ENCODE measurements at places on chromosomes 5 and 9. TPM values are rescaled to one million over a fixed set of nuclear protein-coding genes. Genes with fewer than 3 reads are reported as not detected.
A peak's percentile ranks its signal among the peaks of the same experiment; 100 is the strongest.

Gene SLC4A9
- polyA plus RNA-seq: not detected

GRCh38 chr9:126335837-126336735 lies 9.5 kb downstream of the MVB12B start:
- H3K4me1 ChIP-seq: no peaks in the 10 kb centered on the region
- no peak overlapping the region for H3K4me3 ChIP-seq
- no peak overlapping the region for H3K27ac ChIP-seq
- H3K36me3 ChIP-seq: no peaks in the 10 kb centered on the region

- H3K27ac ChIP-seq: no peak overlapping the region
- H3K36me3 ChIP-seq: no peaks in the 10 kb centered on the region
- H3K4me3 ChIP-seq: no peak overlapping the region
These were observed 205.8 kb upstream of the KIF2A start for GRCh38 chr5:62100201-62100600.

Gene LCN15
- polyA plus RNA-seq: not detected

Gene SLC6A3
- polyA plus RNA-seq: not detected

DNA sequence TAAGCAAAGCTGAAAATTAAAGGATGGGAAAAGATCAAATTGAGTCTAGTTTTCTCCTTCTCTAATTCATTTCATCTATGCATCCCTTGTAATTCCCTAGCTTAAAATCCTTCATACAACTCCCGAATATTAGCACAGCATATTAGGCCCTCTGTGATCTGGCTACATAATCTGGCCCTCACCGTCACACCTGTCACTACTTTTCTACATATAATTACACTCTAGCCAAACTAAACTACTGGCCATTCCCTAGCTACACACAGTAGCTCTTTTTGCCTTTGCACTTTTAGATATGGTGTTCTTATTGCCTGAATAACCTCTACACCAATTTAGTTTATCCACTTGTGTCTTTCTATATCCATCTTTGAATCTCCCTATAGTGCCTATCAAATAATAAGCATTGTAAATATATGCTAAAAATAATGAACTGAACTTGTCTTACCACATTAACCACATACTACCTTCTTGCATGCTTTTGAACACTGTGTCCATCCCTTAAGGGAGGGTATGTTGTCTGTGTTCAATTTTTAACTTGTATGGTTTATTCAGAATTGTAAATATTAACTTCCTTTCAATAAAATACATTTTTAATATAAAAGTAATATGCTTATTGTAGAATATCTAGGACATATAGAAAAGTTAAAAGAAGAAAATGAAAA lies 15.9 kb downstream of the RANBP6 start:
- no peak for DNase-seq
- H3K27me3 ChIP-seq: no peaks in the 10 kb centered on the region
- no peaks in the 10 kb centered on the region for H3K36me3 ChIP-seq
- no peak overlapping the region for H3K4me3 ChIP-seq
- H3K4me1 ChIP-seq: no peaks in the 10 kb centered on the region
- H3K27ac ChIP-seq: no peak overlapping the region

GRCh38 chr5:168088410-168089173 lies 202.9 kb upstream of the WWC1 start:
- H3K27ac ChIP-seq: no peak overlapping the region
- H3K4me3 ChIP-seq: no peak overlapping the region
- no peaks in the 10 kb centered on the region for H3K4me1 ChIP-seq
- no peak for DNase-seq
- no peaks in the 10 kb centered on the region for H3K36me3 ChIP-seq

DNA sequence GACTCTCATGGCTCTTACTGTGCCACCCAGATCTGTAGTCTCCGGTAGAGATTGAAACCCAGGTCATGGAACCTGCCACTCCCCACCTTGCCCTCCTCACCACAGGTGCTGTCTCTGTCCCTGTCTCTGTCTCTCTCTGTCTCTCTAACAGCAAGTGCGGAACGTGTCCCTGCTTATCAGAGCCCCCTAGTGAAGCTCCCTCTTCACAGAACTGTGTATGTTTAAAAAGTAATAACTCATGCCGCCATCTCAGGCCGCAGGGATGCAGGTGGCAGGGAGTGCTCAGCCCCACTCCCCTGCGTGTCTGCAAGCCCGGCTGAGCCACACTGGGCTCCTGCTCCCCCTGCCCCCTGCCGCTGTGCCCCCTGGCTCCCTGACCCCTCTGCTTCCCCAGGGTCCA lies 43.8 kb downstream of the UNC5A start:
- H3K4me1 ChIP-seq: no peaks in the 10 kb centered on the region
- H3K27ac ChIP-seq: no peak overlapping the region
- DNase-seq: no peak
- H3K4me3 ChIP-seq: no peak overlapping the region

Gene LRRC19
- not detected for polyA plus RNA-seq

- no peaks in the 10 kb centered on the region for H3K36me3 ChIP-seq
- peak; percentile 70 for DNase-seq
- peak overlapping the region; percentile 43 for H3K27ac ChIP-seq
- no peaks in the 10 kb centered on the region for H3K27me3 ChIP-seq
- peaks cover 9% of the 10 kb centered on the region for H3K4me1 ChIP-seq
- no peak overlapping the region for H3K4me3 ChIP-seq
These were observed 13.9 kb upstream of the FEM1C start for GRCh38 chr5:115558388-115558956.

GRCh38 chr5:55219770-55220169 lies 7.3 kb downstream of the MCIDAS start:
- H3K4me3 ChIP-seq: no peak overlapping the region
- H3K27ac ChIP-seq: no peak overlapping the region
- no peaks in the 10 kb centered on the region for H3K36me3 ChIP-seq
- no peak for DNase-seq
- H3K27me3 ChIP-seq: peaks cover 58% of the 10 kb centered on the region
